ENCODE measurements at places on chromosomes 13 and 19. TPM values are rescaled to one million over a fixed set of nuclear protein-coding genes. Genes with fewer than 3 reads are reported as not detected.

Gene PLVAP
- polyA plus RNA-seq = 35.6 TPM

Gene MAP4K1
- 3.7 TPM for polyA plus RNA-seq

Gene FBXO27
- 13.5 TPM for polyA plus RNA-seq

Gene EPN1
- 153 TPM for polyA plus RNA-seq

Gene SIGLEC12
- polyA plus RNA-seq = 5.1 TPM

Gene RXFP2
- polyA plus RNA-seq = not detected

Gene SEMA6B
- 3.3 TPM for polyA plus RNA-seq

Gene APOC4
- polyA plus RNA-seq = not detected

Gene TUBA3C
- polyA plus RNA-seq = not detected

Gene KLK4
- not detected for polyA plus RNA-seq

Gene ADAMTSL5
- polyA plus RNA-seq = 24.9 TPM

Gene CEACAM1
- polyA plus RNA-seq = 82.0 TPM

Gene TNNI3
- 0.88 TPM for polyA plus RNA-seq

Gene ZNF85
- 9.1 TPM for polyA plus RNA-seq

Gene UBE2L5
- 0.31 TPM for polyA plus RNA-seq

Gene DHX34
- 13.6 TPM for polyA plus RNA-seq

Gene SIGLEC5
- polyA plus RNA-seq = 0.18 TPM

Gene OR7D2
- polyA plus RNA-seq = 0.03 TPM

Gene SERP2
- polyA plus RNA-seq = 7.6 TPM

Gene PCSK4
- 4.7 TPM for polyA plus RNA-seq

Gene PRR19
- 0.91 TPM for polyA plus RNA-seq

Gene CCDC169
- 3.0 TPM for polyA plus RNA-seq

Gene FAM32A
- polyA plus RNA-seq = 90.1 TPM

Gene SHISA7
- 1.1 TPM for polyA plus RNA-seq

Gene KLK6
- polyA plus RNA-seq = 0.58 TPM

Gene EFNB2
- 28.8 TPM for polyA plus RNA-seq

Gene LHB
- not detected for polyA plus RNA-seq
